ENCODE measurements at places on chromosomes 7 and 10. TPM values are rescaled to one million over a fixed set of nuclear protein-coding genes. Genes with fewer than 3 reads are reported as not detected.

Gene COBL
- not detected for total RNA-seq

Gene SH2D4B
- total RNA-seq: 0.17 TPM

Gene TBL2
- total RNA-seq: 35.5 TPM

Gene ABCB4
- total RNA-seq: not detected

Gene CSTF2T
- total RNA-seq: 54.9 TPM

All from T-helper 1 cell treated with Interleukin-12 subunit alpha and Interleukin-12 subunit beta and Interleukin-4 antibody, amounts not matched to agents 30 ng/mL and 1 ng/mL, for 36 hours (primary cell).